Thyroid gland (tissue), 4 donors: ENCODE measurements at places on chromosomes 5 and 9. TPM values are rescaled to one million over a fixed set of nuclear protein-coding genes. Genes with fewer than 3 reads are reported as not detected.

DNA sequence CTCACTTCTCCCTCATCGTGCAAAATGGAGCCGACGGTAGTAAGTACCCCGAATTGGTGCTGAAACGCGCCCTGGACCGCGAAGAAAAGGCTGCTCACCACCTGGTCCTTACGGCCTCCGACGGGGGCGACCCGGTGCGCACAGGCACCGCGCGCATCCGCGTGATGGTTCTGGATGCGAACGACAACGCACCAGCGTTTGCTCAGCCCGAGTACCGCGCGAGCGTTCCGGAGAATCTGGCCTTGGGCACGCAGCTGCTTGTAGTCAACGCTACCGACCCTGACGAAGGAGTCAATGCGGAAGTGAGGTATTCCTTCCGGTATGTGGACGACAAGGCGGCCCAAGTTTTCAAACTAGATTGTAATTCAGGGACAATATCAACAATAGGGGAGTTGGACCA lies 979 bp downstream of the PCDHGA12 start:
- H3K27ac ChIP-seq, result no peak overlapping the region
- no peaks in the 10 kb centered on the region for H3K4me1 ChIP-seq
- H3K4me3 ChIP-seq, result no peak overlapping the region

DNA sequence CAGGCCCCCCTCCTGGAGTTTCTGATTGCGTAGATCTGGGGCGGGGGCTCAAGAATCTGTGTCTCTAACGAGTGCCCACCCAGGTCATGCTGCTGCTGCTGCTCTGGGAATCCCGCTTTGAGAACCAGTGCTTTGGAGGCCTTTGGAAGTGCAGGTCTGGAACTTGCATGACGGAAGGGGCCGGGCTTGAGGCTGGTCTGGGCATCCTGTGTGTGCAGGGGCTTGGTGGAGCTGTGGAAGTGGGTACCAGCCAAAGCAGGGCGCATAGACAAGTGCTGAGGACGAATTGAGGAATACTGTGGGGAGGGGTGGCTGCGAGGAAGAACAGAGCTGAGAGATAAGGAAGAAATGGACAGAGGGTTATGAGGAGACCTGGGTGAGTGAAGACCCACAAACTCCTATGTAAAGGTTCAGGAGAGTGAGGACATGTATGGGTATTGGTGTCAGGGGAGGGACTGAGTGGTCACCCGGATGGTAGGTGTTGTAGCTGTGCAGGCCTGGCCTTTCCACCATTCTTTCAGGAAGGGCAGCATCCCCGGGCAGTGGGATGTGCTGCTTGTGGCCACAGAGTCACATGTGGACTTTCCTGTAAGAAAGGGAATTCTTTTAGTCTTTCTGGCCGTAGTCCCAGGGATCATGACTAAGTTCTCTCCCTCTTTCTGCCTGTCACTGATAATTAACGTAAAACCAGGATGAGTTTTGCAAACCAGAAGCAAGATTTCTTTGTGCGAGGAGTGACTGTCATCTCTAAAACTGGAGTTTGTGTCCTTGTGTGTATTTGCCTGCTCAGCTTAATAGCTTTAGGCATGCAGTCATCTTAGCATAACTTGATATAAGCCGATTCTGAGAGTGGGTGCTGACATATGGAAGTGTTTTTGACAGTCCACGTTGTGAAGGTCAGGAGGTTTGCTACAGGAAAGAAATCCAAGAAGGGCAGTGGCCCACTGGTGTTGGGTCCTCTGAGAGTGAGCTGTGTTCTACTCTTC lies 43.3 kb upstream of the TJP2 start:
- no peaks in the 10 kb centered on the region for H3K36me3 ChIP-seq
- H3K4me3 ChIP-seq, result no peak overlapping the region
- H3K27me3 ChIP-seq, result no peaks in the 10 kb centered on the region
- H3K27ac ChIP-seq, result peak overlapping the region; percentile 82
- peaks cover 42% of the 10 kb centered on the region for H3K4me1 ChIP-seq
- DNase-seq, result no peak

- peaks cover 11% of the 10 kb centered on the region for H3K4me1 ChIP-seq
- H3K4me3 ChIP-seq, result no peak overlapping the region
- DNase-seq, result no peak
- H3K27me3 ChIP-seq, result no peaks in the 10 kb centered on the region
Observed at GRCh38 chr9:120654272-120654671, 60.0 kb downstream of the MEGF9 start.

DNA sequence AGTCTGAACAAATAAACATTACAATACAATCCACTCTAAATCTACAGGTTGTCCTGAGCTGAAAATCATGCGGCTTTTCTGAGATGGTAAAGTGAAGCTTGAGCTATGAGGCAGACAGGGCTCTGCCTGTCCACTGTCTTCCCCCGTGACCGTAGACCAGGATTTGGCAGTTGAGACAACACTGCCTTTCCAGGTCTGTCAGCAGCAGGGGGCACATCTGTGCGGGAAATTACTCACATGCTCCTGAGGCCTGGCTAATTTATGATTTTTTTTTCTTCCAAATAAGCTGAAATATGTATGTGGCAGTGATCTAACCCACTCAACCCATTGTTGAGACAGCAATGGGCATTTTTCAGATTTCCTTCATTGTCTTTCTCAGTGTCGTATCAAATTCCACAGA lies 307.9 kb downstream of the FBXL7 start:
- H3K27ac ChIP-seq, result no peak overlapping the region
- H3K36me3 ChIP-seq, result no peaks in the 10 kb centered on the region
- no peaks in the 10 kb centered on the region for H3K27me3 ChIP-seq
- no peak overlapping the region for H3K4me3 ChIP-seq
- DNase-seq, result no peak

DNA sequence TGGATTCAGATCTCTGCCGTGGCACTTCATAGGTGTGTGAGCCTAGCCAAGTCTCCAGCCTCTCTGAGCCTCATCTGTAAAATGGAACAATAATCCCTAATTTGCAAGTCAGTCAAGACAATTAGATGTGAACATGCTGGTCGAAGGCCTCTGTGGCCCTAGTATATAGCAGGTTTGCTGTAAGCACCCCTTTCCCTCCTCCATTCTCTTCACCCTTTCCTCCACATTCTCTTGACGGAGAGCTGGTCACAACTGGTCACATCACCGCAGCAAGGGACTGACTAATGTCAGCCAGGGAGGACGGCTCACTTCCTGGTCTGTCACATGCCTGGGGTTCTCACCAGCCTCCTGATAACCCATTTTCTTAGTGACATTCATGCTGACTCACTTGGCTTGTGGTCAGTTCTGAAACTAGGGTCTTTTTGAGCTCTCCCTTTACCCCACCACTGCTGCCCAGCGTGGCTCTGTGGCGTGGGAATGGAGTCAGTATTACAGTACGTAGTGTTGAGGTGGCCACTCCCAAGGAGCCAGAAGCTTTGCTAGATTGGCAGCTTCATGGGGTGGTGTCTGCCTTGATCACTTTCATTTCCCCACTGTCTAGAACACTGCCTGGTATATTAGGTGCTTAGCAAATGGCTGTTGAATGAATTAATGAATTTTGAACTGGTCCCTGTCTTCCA lies 47.8 kb downstream of the ERGIC1 start:
- H3K27me3 ChIP-seq, result no peaks in the 10 kb centered on the region
- H3K4me1 ChIP-seq, result peaks cover 9% of the 10 kb centered on the region
- H3K27ac ChIP-seq, result peak overlapping the region; percentile 18
- no peak for DNase-seq
- no peak overlapping the region for H3K4me3 ChIP-seq

DNA sequence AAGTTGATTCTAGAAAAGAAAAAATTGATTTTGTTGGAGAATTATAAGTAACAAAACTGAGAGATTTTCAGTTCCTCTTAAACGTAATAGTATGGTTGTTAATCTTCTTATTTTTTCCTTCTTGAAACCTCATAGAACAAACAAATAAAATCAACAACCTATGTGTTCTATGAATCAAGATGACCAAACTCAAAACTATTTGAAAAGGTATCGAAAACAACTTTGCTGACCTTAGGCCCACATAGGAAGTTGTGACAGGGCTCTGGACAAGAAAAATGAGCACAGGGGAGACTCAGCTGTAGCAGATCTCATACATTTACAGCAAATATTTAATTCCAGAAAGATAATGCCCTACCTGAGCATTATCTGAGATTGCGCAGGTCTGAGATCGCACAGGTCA lies 169.4 kb upstream of the CCNH start:
- no peaks in the 10 kb centered on the region for H3K27me3 ChIP-seq
- no peaks in the 10 kb centered on the region for H3K36me3 ChIP-seq
- no peak for DNase-seq
- no peak overlapping the region for H3K27ac ChIP-seq
- H3K4me3 ChIP-seq, result no peak overlapping the region

Gene MSMP
- 0.67 TPM for total RNA-seq

Gene CD72
- total RNA-seq, result 5.8 TPM

Gene BRIX1
- 24.2 TPM for total RNA-seq

Gene LHX6
- 4.4 TPM for total RNA-seq
